Stimulated activated CD4-positive, alpha-beta T cell treated with anti-CD3 and anti-CD28 coated beads, Interleukin-12 subunit alpha, Interleukin-12 subunit beta, amount 100 ng/mL, for 24 hours (primary cell): ENCODE measurements at places on chromosomes 2 and 18.
A peak's percentile ranks its signal among the peaks of the same experiment; 100 is the strongest.

- no peak for DNase-seq
Observed at GRCh38 chr2:100806550-100806949, 13.4 kb upstream of the NPAS2 start.

DNA sequence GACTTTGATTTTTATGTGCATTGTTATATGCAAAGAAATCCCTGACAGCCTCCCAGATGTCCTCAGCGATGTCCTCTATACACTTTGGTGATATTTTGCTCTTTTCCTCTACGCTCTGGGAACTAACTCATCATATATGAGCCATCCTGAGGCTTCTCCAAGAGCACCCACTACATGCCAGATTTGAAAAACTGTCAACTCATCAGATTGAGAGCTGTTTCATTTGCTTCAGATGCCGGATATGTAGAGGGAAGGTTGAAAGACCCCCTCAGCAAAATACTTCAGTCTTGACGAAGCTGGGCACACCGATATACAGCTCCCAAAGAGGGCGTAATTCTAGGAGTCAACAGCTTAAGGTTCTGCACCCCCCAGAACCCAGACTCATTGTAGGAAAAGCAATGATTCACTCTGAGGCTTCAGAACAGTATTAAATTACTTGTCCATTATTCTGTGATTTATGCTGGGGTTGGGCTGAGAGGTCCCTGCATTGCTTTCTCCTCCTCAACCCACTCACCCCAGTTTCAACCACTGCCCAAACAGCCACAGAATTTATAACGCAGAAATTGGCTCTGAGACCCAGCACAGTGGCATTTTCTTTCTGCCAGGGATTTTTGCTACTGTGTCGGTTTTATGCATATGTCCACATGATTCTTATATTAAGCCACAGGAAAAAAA lies 341.8 kb downstream of the ALK start:
- no peak for DNase-seq

DNA sequence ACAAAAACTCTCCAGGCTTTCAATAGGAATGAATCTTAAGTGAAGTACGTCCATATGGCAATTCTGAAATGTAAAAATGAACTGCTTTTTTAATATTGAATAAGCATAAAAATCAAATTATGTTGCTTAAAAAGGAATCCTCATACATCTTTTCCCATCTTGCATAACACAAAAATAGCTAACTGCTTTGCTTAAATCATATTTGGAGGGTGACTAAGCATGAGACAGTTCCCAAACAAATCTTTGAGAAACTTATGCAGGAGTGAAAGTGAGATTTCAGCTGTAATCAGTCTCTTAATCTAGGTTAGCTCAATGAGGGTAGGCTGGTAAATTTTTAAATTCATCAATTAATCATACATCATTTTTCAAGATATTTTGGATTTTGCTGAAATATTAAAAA lies 111.5 kb downstream of the MBD5 start:
- no peak for DNase-seq

- DNase-seq = no peak
Observed at GRCh38 chr2:212640428-212640827, 101.8 kb upstream of the ERBB4 start.

GRCh38 chr2:70132244-70133126 lies 45.2 kb downstream of the PCBP1 start:
- DNase-seq = no peak

DNA sequence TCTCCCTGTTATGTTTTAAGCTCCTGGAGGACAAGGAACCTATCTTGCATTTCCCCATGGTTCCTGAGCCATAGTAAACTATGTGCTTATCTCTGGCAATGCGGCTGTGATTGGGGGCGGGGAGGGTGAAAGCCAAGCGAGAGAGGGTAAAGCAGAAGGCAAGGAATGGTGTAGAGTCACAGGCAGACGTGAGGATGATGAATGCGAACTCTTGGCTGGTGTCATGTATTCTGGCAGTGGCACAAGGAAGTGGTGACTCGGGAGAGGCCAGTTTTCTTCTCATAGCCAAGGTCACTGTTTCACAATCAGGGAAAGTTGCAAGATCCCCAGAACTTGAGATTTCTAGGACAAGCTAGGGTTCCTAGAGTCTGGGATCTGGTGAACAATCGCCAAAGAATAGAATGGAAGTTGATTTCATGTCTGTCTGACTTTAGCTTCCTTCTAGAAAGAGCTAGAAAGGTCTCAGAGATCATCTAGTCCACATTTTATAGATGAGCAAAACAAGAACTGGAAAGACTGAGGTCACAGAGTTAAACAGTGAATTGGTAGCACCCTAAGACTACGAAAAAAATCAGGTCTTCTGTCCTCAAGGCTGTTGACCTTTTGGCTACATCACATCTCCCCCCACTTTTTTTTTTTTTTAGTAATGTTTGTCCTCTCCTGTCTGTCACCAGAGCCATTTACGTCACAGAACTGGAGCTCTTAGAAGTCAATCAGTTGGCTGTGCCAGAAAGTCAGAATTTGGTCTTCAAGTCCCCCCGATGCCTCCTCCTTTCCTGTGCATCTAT lies 137.0 kb downstream of the BCL11A start:
- DNase-seq = no peak

GRCh38 chr2:134815741-134816140 lies 22.7 kb upstream of the ACMSD start:
- no peak for DNase-seq

GRCh38 chr2:218218268-218219185 lies 1.5 kb downstream of the ARPC2 start:
- DNase-seq = no peak

DNA sequence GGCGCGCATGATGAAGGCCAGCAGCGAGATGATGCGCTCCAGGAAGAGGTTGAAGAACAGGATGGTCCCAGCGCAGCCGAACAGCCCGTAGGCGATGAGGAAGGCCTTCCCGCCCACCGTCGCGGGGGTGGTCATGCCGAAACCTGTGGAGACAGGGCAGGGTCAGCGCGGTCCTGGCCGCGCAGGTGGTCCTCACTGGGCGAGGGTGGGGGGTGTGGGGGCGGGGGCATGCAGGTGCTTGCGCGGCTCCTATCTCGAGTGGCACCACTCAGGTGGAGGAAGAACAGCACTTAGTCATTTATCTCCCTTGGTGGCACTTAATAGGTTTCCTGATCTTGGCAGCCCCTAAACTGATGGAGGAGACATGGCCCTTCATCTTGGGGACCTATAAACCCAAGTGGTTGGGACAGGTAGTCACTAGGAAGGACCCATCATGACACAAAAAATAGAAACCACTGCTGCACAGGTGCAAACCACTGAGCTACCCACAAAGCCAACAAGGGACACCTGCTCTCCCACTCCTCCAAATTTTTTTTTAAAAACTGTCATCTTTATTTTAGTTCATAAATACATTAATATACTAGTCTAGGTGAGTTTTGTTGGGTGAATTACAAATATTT lies 118.8 kb downstream of the MSH2 start:
- no peak for DNase-seq

- DNase-seq = no peak
Observed at GRCh38 chr2:227322530-227323205, 2.4 kb upstream of the MFF start.

DNA sequence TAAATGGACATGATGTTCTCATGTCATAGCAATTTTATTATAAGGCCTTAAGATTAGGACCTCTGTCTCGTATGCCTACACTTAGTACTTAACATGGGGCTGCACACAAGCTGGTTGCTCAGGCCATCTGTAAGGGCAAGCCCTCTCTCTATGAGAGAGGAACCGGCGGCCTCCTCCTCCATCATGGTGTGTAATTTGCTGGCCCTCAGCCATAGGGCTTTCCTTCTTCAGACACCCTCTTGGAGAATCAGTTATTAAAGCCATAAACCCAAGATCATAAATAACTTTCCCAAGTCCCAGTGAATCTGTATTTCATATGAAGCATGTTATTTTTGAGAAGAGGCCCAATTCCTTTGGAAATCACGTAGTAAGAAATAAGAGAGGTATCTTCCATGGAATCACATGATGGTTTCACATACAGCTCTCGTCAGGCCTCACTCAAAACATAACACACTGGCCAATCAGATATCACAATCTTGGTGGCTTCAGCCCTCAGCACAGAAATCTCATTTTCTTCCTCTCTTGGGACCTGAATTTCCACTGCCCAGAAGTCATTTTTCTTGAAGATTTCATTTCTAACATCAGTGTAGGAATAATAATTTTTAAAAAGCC lies 92.6 kb downstream of the RDH14 start:
- DNase-seq = no peak

DNA sequence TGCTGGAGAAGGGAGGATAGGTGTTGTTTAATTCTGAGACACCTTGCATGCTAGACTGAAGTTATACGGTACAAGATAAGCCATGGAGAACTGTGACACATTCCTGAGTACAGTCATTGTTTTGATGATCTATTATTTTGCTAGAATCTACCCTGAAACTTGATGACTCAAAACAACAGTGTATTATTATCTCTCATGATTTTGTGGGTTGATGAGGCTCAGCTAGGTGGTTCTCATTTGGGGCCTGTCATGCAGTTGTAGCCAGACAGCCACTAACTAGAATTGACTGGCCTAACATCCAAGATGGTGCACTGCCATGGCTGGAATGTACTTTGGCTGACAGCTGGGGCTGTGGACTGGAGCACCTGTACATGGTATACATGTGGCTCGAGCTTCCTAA lies 5.4 kb upstream of the IL1R1 start:
- peak; percentile 30 for DNase-seq

DNA sequence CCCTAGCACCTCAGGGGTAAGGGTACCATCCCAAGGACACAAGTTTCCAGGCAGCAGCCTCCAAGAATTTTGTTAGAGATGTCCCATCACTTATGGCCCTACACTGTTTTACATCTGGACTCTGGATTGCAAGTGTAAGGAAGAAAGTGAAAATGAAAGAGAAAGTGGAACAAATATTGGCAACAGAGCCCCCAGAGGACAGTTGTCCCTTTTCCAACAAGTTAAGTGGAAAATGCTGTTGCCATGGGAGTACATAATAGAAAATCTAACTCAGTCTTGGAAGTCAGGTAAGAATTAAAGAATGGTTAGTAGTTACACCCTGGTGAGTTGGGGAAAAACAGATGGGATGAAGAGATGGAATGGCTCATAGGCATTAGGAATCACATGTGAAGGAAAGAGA lies 50.6 kb downstream of the TTC21B start:
- DNase-seq = no peak

DNA sequence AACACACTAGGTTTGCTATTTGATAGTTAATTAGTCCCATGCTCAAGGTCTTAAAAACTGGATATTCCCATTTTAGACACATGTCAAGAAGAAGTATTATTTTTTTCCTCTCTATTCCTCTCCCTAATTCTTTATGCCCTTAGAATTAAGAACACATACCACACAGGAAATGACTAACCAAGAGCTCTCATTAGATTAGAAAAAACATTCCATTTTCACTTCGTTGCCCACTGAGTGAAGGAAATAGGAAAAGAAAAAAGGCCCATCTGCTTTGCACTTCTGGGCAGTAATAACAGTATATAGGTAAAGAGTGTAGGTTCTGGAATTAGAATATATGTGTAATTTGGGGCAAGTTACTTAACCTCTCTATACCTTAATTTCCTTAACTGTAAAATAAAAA lies 26.9 kb downstream of the ACADL start:
- no peak for DNase-seq

DNA sequence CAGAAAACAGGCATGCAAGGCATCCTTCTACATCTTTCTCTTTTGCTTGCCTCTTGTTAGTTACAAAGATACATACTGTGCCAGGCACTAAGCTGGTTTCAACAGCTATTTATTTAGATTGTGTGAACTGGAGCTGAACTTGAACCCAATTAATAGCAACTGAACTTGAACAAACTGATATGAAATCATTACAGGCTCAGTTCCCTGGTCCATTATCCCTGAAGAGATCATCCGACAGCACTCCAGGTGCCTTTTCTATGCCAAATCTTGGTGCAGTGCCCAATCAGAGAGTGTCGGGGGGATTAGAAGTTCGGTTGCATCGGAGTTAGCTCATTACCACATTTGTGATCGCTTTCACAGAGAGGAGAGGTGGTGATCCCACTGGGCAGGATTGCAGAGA lies 477.6 kb downstream of the PARD3B start:
- DNase-seq = no peak

GRCh38 chr2:17363846-17364245 lies 154.4 kb downstream of the RAD51AP2 start:
- no peak for DNase-seq

DNA sequence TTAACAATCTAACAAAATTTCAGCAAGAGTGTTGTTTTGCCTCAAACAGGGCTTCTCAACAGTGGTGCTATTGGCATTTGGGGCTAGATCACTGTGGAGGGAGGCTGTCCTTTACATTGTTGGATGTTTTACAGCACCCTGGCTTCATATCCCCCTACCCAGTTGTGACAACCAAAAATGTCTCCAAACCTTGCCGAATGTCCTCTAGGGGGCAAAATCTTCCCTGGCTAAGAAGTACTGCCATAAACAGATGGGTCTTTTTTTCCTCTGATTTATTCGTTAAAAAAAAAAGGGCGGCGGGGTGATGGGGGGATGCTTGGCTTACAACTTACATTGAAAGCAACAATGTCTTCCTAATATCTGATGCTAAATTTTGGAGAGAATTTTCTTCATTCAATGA lies 207.6 kb upstream of the CCDC150 start:
- no peak for DNase-seq

DNA sequence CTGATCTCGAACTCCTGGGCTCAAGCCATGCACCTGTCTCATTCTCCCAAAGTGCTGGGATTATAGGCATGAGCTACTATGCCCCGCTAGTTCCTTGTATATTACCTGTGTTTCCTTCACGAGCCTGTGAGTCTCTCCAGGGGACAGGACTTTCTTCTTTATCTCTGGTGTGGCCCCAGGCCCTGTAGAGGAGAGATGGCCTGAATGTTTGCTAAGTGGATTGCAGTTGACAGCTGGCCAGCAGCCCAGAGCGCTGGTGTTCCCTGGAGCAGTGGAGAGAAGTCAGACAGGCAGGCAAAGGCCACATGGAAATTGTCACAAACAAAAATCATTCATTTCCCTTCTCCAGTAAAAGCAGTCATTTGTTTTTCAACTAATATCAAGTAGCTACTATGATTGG lies 17.9 kb downstream of the LPIN1 start:
- DNase-seq = no peak

DNA sequence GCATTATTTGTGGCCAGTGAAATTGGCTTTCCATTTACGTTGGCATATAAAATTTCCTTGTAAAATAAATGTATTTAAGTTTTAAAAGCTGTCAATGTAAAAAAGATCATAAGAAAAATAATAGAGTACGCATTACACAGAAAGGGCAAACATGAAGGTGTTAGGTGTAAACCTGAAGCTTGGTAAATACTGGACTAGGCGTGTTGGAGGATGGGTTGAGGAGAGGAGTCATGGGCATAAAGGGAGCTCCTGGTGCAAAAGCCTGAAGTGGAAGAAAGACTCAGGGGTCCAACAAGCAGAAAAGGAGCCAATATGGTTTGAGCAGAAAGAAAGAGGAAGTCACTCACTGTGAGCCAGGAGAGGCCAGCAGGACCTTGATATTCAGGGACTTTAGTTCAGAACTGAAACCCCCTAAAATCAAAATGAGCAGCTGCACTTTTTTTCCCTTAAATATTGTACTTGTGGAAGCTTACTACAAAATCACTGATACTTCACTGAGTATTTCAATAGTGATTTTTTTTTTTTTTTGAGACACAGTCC lies 24.4 kb downstream of the SP5 start:
- no peak for DNase-seq
